H1 (cell line): ENCODE measurements at places on chromosomes 4 and X. TPM values are rescaled to one million over a fixed set of nuclear protein-coding genes. Genes with fewer than 3 reads are reported as not detected.

Gene TLR2
- total RNA-seq, result 1.3 and 1.5 TPM in 2 replicates

Gene LRAT
- 10.3 and 10.6 TPM in 2 replicates for total RNA-seq

Gene NHS
- 6.6 and 6.7 TPM in 2 replicates for total RNA-seq

Gene TLR10
- not detected in 2 replicates for total RNA-seq

Gene ANK2
- total RNA-seq, result 33.1 and 35.1 TPM in 2 replicates

Gene BEND2
- not detected in 2 replicates for total RNA-seq

Gene XAGE2
- not detected in 2 replicates for total RNA-seq

Gene ETDA
- total RNA-seq, result not detected in 2 replicates

Gene RBBP7
- 124 and 138 TPM in 2 replicates for total RNA-seq

Gene SULT1B1
- not detected in 2 replicates for total RNA-seq

Gene AFM
- not detected in 2 replicates for total RNA-seq

Gene CENPVL1
- total RNA-seq, result 2.9 and 3.2 TPM in 2 replicates

Gene MAOA
- 6.1 and 8.2 TPM in 2 replicates for total RNA-seq

Gene PRKG2
- 1.2 and 1.5 TPM in 2 replicates for total RNA-seq

Gene RS1
- 0.15 TPM in 1 of 2 replicates, not detected in the other for total RNA-seq

Gene ARMCX1
- 29.1 and 29.2 TPM in 2 replicates for total RNA-seq

Gene CCDC158
- not detected in 2 replicates for total RNA-seq

Gene FRAS1
- 106 and 109 TPM in 2 replicates for total RNA-seq

Gene MAGEB17
- 1.1 TPM in 1 of 2 replicates, not detected in the other for total RNA-seq

Gene N4BP2
- total RNA-seq, result 43.1 and 44.7 TPM in 2 replicates

Gene ADGRG2
- 8.9 and 9.7 TPM in 2 replicates for total RNA-seq

Gene BEX1
- 75.2 and 76.8 TPM in 2 replicates for total RNA-seq

Gene GPRASP2
- total RNA-seq, result 15.7 and 19.1 TPM in 2 replicates

Gene TMEM271
- 0.35 TPM in 1 of 2 replicates, not detected in the other for total RNA-seq

Gene C4orf50
- 0.22 and 0.23 TPM in 2 replicates for total RNA-seq

Gene FHL1
- 56.5 and 57.1 TPM in 2 replicates for total RNA-seq

Gene TAF7L
- not detected in 2 replicates for total RNA-seq

Gene FREM3
- total RNA-seq, result 0.11 TPM in 1 of 2 replicates, not detected in the other

Gene DCAF12L2
- total RNA-seq, result 0.99 and 1.1 TPM in 2 replicates
